ENCODE measurements at places on chromosomes 3 and 15.

GRCh38 chr15:90042766-90043529, 41.8 kb downstream of the ZNF710 start:
- DNase-seq = no peak

DNA sequence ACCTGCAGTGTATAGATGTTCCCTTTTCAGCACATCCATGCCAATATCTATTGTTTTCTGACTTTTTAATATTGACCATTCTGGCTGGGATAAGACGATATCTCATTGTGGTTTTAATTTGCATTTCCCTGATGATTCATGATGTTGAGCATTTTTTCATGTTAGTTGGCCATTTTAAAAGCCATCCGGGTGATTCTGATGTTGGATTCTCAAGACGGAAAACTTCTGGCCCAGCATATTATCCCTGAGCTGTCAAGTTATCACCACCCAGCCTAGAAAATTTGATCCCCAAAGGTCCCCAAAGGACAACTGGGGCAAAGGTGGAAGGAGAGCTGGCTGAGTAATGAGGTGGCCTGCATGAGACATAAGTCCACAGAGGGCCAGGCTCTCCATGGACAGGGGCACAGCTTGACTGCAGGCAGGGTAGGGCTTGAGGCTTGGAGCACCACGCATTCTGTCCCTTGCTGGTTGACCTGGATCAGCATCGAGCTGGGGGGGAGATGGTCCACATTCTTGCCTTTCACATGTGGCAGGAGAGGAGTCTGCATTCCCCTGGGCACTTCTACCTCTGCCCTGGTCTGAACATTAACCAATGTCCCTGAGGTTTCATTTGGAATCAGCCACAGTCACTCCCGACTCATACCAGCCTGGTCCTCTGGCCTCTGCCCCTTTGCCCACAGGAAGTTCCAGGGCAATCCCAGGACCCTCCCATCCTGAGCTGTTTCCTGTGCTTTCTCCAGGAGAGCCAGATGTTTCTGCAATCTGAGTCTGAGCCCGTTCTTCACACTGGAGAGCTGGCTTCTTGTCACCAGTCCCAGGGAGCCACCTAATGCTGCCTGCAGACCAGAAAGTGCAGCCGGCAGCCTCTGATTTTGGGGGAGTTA, 69.2 kb downstream of the ISG20 start:
- DNase-seq = no peak

DNA sequence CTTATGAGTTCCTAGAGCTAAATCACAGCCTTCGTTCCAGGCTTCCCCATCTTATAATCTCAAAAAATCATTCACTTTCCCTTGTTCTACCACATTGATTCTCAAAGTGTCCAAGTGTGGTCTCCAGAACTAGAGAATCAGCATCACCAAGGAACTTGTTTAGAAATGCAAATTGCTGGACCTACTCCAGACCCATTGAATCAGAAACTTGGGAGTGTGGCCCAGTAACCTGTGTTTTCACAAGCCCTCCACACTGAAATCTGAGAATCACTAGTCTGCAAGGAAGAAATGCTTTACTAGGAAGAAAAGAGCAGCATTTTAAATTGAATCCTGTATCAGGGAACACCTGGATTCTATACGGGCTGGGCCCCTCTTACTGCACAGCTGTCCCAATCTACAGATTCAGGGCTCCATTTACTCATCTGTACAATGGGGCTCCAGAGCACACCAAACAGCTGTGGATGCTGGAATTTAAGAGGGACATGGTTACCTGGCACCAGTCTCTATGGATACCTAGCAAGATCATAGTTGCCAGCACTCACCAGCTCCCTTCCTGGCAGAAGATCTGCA, 3.9 kb downstream of the MEGF11 start:
- DNase-seq = no peak

DNA sequence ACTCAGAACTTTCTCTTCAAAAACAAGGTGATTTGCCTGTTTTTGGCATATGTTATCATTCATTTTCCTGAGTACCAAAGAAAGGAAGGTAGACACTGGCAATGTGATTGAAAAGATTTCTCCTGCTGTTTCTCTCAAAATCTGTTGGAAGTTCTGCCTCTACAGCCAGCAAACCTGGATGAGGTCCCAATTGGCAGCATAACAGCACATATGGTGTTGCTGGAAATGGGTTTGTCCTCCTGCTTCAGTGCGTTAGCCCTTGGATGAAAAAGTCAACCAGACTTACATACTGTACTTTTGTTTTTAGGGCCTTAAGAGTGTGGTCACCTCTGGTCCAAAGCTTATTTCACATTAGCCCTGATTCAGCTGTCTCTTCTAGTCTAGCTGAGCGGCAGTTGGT, 237.6 kb upstream of the MME start:
- no peak for DNase-seq

DNA sequence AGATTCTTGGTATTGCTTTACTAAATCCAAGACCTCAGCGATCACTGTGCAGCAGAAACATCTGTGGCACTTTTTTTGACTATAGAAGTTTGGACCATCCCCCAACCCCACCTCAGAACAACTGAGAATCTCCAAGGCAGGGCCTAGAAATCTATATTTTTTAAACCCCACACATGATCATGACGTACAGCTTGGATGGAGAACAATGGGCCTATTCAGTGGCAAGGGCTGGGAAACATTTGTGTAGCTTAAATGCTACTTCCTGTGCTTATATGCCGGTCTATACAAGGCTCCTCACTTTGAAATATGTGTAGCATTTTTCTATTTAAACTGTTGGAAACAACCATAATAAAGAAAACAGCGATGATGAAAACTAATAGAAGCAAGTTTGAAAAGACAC, 55.1 kb upstream of the SPRED1 start:
- DNase-seq = no peak

DNA sequence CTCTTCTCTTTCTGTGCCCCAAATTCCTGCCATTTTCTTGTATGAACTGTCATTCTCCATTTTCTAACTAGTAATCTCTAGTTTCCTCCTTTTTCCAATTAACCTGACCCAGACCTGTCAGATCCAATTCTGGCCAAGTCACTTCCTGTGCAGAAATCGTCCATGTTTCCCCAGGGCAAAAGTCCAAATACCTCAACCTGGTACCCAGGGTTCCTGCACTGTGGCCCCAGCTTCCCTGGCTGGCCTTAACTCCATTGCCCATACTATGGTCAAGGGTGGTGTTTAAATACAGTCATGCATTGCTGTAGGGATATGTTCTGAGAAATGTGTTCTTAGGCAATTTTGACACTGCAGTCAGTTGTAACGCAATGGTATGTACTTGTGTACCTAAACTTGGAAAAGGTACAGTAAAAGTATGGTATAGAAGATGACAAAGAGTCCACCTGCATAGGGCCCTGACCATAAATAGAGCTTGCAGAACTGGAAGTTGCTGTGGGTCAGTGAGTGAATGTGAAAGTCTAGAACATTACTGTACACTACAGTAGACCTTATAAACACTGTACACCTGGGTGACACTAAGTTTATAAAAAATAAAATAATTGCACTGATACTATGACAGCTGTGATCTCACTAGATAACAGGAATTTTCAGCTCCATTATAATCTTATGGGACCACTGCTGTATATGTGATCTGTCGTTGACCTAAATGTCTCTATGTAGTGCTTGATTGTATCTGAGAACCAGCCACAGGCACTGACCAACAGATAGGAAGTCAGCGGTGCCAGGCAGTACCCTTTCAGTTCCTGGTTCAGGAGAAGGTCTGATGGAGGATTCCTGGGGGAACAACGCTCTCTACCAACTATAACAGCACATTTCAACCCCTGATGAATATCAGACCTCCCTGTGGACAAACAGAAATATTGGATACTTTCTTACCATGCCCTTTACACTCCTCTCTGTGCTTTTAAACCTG, 336.1 kb upstream of the PROK2 start:
- no peak for DNase-seq

GRCh38 chr15:80487839-80488390, 83.7 kb downstream of the ARNT2 start:
- no peak for DNase-seq

GRCh38 chr3:46551615-46552014, 14.5 kb downstream of the LRRC2 start:
- DNase-seq = no peak

DNA sequence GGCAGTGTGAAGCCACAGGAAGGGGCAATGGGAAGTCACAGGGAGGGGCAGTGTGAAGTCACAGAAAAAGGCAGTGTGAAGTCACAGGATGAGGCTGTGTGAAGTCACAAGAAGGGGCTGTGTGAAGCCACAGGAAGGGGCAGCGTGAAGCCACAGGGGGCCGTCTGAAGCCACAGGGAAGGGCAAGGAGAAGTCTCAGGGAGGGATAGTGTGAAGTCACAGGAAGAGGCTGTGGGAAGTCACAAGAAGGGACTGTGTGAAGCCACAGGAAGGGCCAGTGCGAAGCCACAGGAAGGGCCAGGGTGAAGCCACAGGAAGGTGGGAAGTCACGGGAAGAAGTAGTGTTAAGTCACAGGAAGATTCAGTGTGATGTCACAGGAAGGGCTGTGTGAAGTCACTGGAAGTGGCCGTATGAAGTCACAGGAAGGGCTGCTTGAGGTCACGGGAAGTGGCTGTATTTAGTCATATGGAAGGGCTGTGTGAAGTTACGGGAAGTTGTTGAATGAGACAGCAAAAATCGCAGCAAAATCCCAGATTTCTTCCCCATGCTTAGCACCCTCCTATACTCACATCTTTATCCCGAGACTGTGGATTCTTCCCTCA, 38.6 kb downstream of the GASK1A start:
- no peak for DNase-seq

DNA sequence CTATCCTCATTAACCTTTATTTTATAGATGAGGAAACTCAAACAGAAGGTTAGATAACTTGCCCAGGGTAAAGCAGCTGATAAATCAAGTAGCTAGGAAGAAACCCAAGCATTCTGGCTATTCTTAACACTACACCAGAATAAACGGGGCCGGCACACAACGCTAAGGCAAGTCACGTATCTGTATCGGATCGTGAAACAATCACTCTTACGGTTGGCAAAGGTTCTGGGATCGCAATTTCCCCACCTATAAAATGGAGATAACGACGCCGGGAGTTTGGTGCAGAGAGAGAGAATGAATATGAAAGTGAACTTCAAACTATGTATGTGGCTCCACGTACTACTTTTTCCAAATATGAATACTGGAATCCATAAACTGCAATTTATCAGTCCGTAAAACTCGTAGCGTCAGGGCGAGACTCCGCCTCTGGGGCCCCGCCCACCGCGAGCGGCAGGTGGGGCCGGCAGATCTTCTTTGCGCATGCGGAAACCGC, 252 bp upstream of the ARMC8 start:
- peak; percentile 97 for DNase-seq

DNA sequence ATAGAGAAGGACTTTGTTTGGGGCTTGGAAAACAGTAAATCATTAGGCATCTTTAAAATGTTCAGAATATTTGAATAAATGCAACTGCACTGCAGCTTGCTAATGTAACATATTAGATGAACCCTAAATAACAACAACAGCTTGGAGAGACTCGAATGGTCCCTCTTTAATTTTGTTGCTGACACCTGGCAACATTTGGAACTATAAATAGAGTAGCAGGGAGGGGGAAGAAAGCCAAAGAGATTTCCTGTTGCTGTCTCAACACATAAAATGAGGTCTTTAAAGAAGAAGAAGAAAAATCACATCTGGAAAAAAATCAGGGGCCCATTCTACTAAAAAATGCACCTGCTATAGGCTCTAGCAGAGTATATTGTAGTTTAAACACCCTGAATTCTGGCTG, 49.9 kb upstream of the DPPA4 start:
- no peak for DNase-seq

- no peak for DNase-seq
Observed at GRCh38 chr3:188284455-188285212, 130.7 kb downstream of the LPP start.

GRCh38 chr3:197030379-197031314, 1.0 kb upstream of the MELTF start:
- no peak for DNase-seq

- DNase-seq = no peak
Observed at GRCh38 chr15:37086521-37086920, 13.8 kb downstream of the MEIS2 start.

DNA sequence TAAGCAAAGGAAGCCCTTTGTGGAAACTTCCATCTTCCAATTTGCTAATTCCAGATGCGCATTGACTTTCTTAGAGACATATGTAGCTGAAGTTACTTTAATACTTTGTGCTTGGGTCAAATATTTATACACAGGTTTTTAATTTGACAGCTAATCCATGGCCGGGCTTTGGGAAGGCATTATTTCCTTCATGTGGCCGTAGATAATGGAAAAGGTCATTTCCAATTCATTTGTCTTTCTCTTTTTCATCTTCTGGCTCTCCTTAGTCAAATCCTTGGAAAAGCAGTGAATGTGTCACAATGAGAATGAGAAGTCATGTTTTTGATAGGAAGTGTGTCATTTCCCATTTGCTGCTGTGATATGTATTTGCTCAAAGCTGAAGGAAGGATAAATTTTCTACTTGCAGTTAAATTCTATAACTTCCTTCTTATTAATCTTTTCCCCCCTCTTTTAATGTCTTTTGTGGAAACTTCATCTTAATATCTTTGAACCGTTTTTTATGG, 323.3 kb downstream of the CLSTN2 start:
- DNase-seq = no peak

DNA sequence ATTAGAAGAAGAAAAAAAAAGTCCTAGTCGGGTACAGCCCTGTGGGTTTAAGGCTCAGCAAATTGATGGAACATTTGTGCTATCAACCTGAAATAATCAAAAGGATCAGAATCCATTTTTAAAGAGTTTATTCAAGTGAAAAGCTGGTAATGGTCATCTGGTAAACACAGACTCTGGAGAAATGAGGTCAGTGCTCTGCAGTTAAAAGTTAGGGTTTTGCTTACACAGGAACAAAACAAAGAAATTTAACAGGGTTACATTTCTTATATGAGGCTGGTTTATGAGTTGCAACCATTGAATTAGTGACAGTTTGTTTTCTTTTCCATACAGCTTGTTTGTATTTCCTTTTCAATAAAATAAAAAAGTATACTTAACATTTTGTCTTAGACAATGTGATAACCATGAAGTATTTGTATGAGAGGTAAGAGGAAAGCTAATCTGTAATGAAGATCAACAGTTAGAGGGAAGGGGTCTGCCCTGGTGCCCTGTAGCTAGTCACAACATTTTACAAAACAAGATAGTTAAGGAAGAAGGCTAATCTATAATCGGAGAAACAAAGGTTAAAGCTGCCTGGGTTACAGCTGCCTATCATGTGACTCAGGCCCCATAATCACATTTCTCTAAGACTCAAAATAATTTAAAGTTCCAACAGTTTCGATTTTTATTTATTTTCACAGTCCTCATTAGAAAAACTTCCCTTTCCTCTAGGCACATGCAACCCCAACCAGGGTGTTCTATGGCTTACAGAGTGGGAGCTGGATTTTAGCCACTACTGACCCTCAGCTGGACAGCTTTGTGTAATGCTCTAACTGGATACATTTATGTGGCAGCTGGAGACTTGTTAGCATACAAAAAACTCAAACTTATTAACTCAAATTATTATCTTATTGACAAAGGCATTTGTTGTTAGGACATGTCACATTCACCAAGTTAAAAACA, 98.1 kb upstream of the ACP3 start:
- DNase-seq = no peak

- no peak for DNase-seq
Observed at GRCh38 chr15:64635499-64636495, 139.6 kb downstream of the RBPMS2 start.

GRCh38 chr15:100588638-100589242, 13.2 kb downstream of the LINS1 start:
- no peak for DNase-seq
